CD4-positive, alpha-beta T cell treated with Interleukin-15 for 1 hour (primary cell): ENCODE measurements at places on chromosomes 12 and 14.

DNA sequence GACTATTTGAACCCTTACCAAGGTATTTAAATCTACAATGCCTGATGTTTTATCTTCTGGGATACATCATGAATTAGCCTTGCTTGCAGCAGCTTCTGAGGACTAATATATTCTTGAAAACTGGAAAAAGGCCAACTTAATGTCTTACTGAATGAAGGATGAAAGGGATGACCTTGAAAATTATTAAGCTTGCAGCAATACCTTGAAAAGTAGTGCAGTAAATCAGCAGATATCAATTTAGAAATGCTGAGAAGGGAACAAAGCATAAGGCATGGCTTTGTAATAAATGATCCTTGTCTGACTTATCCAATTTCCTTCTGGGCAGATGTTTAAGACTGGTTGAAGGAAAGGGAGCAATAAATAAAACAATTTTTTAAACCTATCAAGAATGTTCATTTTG lies 37.3 kb upstream of the FERMT2 start:
- no peak for DNase-seq

DNA sequence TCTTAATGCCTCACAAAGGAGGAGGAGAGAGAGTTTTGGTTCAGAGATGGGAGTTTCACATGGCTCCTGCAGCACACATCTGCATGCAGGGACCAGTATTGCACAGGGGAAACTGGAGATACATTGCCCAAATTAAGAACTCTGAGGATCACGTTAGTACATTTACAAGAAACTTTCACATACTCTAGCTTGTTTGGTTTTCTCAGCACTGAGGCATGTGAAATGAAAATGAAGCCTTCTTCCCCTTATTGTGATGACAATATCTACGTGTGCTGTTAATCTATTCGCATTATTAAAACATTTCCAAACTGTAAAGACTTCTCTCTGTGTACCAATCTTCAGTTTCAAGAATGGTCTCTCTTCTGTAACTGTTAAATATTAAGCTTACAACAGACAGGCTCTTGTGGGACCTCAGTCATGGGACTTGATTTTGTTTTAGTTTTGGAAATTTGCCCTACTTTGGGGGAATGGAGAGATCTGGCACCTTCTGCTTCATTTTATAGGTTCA lies 124.7 kb downstream of the DAAM1 start:
- DNase-seq = no peak

DNA sequence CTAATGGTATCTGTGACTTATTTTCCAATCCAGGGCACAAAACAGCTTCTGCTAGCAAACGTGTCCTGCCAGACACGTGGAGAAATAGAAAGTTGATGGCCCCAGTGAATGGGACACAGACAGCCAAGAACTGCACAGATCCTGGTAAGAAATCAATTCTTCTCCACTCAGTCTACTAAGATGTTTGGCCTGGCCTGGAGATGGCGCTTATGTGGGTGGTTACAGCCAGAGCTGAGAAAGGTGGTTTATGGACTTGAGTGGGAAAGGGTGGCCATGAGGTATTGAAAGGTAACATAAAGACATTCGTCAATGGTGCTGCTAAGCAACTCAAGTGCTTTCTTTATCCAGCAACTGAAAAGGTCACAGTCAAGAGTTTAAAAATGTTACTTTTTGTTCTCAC lies 2.9 kb downstream of the SLC24A4 start:
- DNase-seq = no peak

DNA sequence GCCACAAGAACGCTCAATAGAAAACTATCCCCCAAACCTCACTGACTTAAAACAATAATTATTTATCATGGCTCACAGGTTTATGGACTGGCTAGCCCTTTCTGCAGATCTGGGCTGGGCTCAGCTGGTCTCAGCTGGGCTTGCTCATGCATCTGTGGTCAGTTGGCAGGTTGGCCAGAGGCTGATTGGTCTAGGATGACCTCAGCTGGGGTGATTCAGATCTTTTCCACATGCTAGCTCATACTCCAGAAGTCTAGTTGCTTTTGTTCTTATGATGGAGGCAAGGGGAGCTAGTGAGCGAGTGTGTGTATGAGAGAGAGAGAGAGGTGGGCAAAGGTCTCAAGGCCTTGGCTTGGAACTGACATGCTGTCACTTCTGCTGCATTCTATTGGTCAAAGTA lies 181.2 kb upstream of the NRXN3 start:
- no peak for DNase-seq

DNA sequence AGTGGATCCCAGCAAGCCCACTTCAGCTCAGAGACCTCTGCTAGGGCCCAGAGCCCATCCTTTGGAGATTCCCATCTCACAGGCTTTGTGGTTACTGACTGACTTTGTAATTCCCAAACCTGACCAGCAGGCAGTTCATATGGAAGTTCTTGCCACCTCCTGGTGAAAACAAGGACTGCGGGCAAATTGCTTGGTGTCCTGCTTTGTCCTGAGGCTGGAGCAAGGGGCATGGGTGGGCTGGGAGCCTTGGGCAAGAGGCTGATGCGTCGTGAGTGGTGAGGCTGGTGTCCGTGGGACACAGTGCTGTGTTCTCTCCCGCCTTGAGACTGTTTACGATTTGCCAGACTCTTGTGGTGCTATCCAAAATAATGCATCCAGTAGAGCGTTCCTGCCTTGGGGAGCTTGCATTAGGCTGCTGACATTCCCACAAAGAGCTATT lies 91.0 kb downstream of the LRRC74A start:
- DNase-seq = no peak

DNA sequence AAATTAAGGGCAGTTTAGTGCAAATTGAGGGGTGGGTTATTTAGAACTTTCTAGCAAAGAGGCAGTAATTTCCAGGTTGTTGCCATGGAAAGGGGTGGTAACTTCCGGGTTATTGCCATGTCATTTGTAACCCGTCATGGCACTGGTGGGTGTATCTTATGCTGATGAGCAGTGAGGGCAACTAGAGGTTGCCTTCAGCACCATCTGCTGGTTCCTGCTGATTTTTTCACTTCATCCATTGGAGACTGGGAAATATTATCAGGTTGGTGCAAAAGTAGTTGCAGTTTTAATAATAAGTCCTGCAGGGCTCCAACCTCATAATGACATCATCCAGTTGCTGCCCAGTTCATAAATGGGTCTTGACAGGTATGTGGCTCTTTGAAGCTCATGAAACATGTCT lies 24.4 kb upstream of the SERPINA4 start:
- no peak for DNase-seq

GRCh38 chr12:21818627-21819026 lies 44.1 kb upstream of the KCNJ8 start:
- no peak for DNase-seq

- no peak for DNase-seq
These were observed 1.2 kb upstream of the RIMKLB start for GRCh38 chr12:8696442-8697090.

DNA sequence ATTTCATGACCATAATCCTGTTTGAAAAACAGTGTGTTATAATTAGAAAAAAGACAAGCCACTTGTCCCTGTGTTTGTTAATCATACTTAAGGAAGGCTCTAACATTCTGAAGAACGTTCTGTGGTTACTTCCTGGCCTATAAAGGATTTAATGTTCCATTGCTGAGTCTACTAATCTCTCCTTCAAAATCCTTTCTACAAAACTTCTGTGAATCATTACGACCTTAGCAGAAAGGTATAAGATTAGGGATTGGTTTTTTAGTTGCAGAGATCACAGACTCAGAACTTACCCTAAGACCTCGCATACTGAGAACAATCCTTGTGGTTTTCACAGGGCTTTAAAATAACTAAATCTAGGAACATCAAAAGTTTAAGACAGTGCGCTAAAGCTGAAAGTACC lies 48.3 kb downstream of the TMCC3 start:
- no peak for DNase-seq

DNA sequence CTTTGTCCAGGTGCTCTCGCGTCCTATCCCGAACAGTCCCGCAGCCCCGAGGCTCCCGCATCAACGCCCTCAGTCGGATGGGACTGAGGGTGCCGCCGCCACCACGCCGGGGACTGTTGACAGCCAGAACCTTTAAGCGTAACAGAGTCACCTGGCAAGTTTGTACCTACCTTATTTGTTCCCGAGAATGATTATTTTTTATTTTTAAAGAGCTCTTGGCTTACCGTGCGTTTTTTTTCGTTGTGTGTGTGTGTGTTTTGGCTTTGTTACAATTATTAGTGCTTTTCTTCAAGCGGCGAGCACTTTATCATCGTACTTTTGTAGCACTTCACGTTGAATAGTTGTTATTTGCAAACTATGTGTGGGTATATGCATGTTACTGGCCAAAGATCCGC lies 463 bp downstream of the COA8 start:
- no peak for DNase-seq

- no peak for DNase-seq
These were observed 14.0 kb upstream of the NRXN3 start for GRCh38 chr14:78156196-78156595.

DNA sequence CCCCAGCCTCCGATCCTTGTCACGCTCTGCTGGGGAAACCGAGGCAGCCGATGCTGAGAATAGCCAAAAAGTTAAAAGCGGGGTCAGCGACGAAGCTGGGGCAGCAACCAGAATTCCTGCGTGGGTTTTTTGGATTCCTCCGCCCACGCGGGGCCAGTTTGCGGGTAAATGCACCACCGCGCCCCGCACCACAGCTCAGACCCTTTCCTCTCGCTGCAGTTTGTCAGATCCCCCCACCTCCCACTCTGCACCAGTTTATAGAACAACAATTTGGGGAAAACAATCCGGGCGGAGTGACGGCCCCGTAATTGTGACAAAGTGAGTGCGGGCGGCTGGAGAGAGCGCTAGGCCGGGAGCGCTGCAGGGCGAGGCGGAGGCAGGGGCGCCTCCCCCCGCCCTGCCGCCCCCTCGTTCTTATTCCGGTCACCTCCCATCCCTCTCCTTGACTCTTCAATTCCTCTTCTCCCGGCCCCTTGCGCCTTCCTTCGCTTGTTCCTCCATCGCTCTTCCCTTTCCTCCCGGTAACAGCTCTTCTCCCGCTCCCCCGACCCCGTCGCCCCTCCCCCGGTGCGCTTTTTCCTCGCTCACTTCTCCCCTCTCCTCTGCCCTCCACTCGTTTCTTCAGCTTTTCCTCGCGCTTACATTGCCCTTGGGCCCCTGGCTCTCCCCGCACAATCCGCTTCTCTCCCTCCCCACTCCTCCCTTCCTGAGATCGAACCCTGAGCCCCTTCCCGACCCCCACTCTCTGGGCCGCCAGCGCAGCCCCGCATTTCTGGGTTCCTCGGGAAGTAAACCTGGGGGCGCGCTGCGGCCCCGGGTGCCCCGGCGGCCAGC lies 646 bp upstream of the DNAJC22 start:
- DNase-seq = no peak

DNA sequence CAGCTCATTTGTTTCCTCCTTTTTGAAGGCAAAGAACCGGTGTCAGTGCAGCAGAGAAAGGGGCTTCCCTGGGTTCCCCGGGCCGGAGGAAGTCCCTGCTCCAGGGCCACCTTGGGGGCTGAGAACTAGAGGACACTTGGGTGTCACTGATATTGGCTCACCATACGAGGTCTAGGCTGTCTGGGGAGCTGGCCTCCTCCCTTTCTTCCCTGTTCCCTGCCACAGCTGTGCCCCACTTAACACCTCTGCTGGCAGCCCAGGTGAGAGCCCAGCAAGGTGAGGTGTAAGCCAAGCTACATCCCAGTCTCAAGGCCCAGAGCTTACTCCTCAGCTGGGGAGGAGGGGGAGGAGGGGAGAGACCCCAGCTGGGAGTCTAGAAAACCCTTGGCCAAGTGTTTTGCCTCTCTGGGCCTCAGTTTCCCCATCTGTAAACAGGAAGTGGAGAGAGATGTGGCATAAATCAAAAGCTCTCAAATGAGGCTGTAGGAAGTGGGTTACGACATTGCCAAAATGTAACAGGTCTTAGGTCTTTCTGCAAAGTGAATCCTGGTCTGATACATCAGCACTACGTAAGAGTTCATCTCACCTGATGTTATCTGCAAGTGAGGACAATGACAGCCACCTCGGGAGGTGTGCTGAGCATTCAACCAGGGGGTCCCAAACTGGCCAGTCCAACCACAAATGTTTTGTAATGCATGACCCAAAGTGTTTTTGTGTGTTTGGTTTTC lies 25.5 kb downstream of the RASAL1 start:
- DNase-seq = no peak

GRCh38 chr12:52183544-52183910 lies 8.3 kb downstream of the KRT80 start:
- no peak for DNase-seq

DNA sequence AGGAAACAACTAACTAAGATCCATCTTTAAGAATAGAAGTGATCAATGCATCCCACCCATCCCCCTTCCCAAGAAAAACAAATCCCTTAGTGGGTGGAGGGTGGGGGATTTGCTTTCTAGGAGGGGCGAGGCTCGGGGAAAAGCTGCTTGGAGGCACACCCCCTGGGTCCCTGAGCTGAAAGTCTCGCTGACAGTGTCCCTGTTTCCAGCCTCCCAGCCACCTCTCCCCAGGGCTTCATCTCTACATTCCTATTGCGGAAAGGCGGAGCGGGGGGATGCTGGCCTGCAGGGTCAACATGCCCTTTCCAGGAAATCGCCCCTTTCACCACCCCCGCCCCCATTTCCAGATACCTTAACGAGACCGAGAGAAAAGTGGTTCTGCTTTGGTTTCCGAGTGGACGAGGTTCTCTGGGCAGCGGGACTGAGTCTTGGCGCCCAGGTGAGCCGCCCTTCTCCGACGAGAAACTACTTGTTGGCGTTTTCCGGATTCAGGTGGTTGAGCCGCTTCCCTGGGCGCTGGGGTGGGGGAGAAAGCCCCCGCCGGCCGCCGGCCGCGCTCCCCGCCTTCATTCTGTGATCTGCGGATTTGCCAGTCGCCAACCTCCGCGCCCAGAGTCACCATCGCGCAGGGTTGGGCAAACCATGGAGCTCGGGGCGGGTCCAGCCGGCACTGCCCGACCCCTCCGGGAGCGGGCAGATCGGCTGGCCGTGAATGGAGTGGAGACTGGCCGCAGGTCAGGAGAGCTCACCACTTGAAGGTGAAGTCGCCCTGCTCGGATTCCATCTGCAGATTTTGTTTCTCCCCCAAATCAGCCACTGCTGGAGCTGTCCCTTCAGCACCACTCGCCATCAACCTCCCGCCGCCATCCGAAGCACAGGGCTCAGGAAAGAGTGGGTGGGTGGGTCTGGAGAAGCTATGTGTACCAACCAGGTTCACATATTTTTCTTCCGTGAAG lies 505 bp downstream of the KCNC2 start:
- DNase-seq = no peak

GRCh38 chr12:3744229-3744901 lies 8.5 kb downstream of the CRACR2A start:
- no peak for DNase-seq

DNA sequence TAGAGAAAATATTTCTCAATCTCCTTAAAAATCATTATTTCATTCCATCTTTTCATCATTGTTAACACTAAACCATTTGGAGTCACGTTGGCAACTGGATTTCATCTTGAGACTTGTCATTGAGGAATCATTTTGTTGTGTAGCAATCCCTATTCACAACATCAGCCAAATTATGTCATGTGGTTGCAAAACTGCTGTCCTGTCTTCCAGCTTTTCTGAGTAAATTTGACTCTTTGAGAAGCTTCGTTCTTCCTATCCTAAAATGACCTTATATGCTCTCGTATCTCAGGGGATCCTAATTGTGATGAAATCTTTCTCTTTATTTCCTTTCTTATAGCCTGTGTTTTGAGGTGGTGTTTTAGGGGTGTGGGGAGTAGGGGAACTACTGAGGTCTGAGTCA lies 30.6 kb upstream of the KICS2 start:
- no peak for DNase-seq
